CD4-positive, alpha-beta T cell treated with Interleukin-4 for 4 hours (primary cell): ENCODE measurements at places on chromosomes 5 and 9.

GRCh38 chr9:37640246-37640645 lies 10.5 kb upstream of the FRMPD1 start:
- no peak for DNase-seq

GRCh38 chr9:121434969-121435368 lies 64.7 kb downstream of the GGTA1 start:
- DNase-seq = no peak

DNA sequence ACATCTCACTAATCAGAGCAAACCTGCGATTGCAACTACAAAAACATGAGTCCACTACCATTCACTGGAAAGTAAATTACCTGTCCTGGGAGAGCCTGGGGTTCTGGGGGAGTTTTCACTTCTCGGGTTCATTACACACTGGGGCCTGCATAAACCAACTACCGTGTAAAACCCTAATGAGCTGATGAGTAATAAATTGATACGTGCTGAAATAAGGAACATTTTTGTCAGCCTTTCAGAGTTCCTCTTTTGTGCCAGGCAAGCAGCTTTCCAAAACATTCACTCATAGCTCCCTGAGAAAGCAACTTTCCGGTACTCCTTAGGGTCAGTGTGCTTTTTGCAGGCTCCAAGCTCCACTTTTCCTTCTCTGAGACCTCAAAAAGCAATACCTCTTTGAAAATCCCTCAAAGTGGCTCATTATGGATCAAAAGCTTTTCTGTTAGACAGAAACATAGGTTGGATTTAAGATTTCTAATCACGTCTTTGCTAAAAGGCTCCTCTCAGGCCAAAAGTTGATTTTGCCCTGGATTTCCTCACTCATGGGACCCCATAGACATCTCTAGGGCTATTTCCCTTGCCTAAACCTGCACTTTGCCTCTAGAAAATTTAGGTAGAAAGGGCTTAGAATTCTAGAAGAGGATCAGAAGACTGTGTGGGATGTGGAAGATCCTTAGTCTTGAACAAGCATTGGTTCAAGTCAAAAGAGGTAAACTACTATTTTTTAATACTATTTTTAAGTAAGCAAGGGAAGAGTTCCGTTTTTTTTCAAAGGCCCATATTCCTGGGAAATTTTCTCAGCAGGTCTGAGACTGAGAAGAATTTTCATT lies 74.8 kb downstream of the ST8SIA4 start:
- no peak for DNase-seq

DNA sequence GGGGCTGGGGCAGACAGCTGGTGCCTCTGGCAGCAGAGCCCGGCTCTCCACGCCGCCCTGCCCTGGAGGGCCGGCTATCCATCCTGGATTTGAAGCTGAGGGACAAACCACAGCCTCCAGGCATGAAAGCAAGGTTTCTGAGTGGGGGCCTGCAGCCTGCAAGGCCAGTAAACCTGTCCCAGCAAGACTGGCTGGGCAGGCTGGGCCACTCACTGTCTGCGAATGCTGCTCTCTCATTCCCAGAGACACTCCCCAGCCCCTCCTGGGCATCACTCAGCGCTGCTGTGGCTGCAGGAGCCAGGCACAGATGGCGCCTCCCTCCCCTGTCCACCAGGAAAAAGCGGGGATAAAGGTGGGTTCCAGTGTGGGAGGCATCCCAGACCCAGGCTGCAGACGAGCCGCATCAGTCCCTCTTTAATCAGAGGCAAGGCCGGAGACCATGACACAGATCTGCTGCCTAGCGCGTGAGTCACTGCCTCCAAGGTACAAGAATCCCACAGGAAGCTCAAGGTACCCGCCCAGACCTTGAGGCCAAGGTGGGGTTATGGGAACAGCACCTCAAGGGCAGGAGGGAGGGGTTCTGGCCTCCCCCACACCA lies 118.0 kb downstream of the VAV2 start:
- no peak for DNase-seq

DNA sequence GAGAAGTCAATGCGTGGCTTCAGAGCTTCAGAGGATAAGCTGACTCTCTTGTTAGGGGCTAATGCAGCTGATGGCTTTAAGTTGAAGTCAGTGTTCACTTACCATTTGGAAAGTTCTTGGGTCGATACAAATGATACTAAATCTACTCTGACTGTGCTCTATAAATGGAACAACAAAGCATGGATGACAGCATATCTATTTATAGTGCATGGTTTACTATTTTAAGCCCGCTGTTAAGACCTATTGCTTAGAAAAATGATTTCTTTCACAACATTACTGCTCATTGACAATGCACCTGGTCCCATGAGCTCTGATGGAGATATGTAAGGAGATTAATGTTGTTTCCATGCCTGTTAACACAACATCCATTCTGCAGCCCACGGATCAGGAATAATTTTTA lies 435.7 kb downstream of the MAT2B start:
- no peak for DNase-seq

DNA sequence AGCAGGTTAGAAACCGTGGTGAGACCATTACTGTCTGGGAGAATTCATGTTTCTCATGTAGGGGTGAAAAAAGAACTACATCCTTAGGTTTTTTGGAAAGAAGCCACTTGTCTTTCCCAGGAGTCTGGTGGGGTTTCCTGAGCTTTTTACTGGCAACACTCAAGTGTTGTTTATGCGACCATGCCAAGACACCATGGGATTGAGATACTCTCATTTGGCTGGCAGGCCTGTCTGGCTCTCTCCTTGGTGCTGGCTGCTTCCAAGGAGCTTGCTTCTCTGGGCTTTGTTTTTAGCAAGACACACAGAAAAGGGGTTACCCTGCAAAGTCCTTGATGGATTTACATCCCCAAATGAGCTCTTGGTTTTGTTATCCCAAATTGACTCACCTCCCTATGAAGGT lies 80.9 kb upstream of the ISL1 start:
- DNase-seq = no peak

GRCh38 chr5:174229514-174230370 lies 184.2 kb downstream of the NSG2 start:
- DNase-seq = no peak

DNA sequence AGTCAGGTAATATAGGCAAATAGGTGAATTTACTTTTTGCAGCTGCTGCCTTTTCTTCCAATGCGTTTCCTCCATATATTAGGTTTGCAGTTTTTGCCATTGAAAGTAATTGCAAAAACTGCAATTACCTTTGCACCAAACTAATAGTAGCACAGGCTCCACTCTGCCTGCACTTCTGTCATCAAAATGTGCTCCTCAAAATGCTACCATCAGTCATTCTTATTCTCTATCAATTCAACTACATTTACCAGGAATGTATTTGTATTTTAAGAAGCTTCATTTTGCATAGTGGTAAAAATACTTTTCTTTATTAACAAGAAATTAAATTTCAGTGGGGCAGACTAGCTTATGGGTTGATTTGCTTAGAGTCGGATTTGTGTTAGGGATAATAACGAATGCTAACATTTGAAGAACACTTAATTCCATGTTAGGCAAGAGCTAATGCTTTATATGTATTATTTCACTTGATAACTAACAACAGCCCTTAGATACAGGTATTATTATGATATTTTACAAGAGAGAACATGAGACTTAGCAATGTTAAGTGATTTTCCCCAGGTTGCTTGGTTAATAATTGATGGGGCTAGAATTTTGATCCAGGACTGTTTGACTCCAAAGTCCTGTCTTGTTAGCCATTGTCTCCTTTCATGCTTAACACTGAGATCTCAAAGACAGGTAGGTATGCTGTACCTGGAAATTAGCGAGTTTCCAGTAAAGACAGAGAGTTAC lies 300.4 kb downstream of the MAN2A1 start:
- no peak for DNase-seq

- no peak for DNase-seq
Measured at GRCh38 chr5:6302684-6303083, 75.7 kb downstream of the MED10 start.

GRCh38 chr5:132813599-132814502 lies 749 bp downstream of the SOWAHA start:
- peak; percentile 8 for DNase-seq

GRCh38 chr5:57804007-57804444 lies 321.4 kb upstream of the ACTBL2 start:
- DNase-seq = no peak

DNA sequence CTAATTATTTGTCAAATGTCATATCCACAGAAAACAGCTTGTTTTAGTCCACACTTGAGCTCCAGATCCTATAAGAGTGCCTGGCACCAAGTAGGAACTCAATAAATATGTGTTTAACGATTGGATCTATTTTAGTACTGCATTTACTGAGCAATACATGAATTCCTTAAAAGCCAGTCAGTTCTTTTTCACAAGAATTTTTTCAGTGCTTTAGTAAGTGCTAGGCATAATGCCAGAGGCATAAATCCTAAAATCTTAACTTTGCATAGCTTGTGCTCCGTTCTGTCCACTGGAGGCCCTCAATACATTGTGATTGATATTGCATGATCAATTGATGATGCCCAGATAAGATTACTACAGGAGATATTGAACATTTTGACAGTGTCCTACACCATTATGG lies 67.3 kb upstream of the PCSK5 start:
- DNase-seq = no peak

DNA sequence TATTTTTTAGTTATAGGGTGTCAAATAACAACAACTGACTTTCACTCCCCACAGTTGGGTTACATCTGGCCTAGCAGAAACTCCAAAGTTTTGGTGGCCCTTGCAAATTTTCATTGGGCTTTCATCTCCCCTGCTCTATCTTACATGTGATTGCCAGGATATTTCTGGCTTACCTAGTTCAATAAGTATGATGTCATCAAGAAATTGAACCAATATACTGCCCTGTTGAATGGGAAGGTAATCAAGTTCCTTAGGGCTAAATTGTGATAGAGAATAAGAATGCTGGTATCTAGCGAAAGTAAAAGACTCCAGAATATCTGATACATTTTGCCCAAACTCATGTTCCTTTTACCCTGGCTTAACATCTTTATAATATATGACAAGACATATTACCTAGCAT lies 17.0 kb upstream of the ICE1 start:
- DNase-seq = no peak

DNA sequence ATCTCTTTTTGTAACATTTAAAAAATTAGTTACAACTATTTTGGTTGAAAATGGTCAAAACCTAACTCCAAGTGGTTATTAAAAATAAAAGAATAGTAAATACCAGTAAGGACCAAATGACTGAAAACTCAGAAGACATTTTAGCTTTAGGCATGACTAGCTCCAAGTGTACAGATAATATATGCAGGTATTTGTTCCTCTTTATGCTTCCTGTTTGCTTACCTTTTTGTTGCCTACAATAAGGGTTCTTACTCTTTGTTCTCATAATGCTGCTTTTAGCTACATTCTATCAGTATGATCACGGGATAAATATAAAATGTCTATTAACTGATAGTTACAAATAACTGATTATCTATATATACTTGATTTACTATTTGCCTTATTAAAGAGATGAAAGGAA lies 259.6 kb downstream of the CDH12 start:
- DNase-seq = no peak

GRCh38 chr5:56566374-56567249 lies 248.7 kb upstream of the MAP3K1 start:
- DNase-seq = no peak

GRCh38 chr9:32264170-32264864 lies 120.1 kb upstream of the ACO1 start:
- no peak for DNase-seq

GRCh38 chr9:34884747-34885189 lies 73.3 kb upstream of the PHF24 start:
- DNase-seq = no peak

DNA sequence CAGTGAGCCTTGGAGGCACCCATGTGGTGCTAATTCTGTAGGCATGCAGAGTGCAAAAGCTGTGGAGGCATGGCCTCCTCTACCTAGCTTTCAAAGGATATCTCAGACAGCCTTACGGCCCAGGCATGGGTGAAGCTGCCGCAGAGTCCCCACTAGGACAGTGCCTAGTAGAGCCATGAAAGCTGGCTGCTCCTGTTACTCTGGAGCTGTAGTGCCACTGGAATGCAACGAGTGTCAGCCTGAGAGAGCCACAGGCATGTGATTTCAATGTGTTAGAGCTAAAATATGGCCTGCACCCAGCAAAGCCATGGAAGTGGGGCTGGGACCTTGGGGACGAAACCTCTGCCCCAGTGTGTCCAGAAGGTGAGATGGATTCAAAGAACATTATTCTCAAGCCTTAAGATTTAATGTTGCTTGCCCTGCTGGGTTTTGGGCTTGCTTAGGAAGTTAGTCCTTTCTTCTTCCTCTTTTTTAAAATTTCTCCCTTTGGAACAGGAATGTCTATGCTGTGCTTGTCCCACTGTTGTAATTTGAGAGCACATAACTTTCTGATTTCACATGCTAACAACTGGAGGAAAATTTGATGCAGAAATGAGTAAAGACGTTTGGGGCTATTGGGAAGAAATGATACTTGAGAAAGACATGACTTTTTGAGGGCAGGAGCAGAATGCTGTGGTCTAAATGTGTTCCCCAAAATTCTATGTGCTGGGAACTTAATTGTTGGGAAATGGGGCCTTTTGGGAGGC lies 298.4 kb downstream of the PSAT1 start:
- no peak for DNase-seq

DNA sequence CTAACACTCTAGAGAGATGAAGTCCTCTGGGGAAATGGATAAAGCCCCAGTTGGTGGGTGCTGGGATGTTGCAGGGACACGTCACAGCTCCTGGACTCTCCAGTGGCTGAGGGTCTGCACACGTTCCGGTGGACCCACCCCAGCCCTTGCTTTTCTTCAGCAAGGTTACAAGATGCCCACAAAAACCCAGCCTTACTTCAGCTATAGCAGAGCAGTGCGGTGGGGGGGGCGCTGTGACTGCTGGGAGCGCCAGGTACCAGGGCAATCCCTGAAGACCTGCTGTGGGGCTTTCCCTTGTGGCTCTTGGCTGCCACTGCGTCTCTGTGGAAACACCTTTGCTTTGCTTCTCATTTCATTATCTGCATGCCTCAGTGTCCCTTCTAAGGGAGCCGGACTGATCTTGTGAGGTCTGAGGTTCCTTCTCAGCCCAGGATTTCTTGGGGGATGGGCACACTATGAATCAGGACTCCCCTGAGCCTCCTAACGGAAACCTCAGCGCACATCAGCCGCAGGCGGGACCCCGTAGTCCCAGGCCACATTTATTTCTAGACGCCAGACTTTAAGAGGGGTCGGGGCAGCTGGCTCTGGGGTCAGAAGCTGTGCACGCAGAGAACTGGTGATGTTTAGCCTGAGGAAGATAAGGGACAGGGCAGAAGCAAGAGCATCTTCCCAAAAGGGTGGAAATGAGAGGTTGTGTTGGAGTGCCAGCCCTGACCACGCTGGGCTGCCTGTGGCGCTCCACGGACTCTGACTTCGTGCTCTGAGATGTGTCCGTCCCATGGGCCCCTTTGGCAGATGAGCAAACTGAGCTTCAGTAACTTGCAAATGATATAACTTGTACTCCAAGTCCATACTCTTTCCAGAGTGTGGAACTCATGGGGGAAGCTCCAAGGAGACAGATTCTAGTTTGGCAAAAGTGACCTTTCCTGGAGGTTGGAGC lies 106.8 kb downstream of the WNK2 start:
- no peak for DNase-seq
